Hematopoietic multipotent progenitor cell treated with erythropoietin and hydrocortisone succinate and interleukin-3 and kit ligand, for 6 days (in vitro differentiated cells): ENCODE measurements at places on chromosomes 7 and 10.

DNA sequence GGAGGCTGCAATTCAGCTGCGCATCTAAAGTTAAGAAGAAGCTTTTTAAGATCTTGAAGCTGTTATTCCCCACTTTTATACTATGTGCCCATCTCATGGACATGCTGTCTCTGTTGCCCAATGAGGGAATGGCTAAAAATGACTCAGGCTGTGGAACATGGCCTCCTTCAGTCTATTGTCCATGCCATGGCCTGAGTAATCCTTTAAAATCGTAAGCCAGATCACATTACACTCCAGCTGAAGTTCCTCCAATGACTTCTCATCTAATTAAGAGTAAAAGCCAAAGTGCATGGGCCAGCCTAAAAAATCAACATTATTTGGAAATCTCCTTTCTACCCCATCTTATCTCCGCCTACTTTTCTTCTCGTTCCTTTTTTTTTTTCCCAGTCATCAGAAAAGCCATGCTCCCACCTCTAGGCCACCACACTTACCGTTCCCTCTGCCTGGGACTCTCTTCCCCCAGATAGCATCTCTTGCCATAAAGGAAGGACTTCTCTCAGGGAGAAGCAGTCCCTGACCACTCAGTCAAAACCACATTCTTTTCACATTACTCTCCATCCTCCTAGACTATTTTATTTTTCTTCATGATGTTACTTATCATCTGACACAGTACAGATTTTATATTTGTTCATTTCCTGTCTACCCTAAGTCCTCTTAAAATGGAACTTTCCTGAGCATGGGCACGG is 337.4 kb downstream of the PRPF18 start:
- DNase-seq: no peak

GRCh38 chr10:69089638-69090599 is 2.0 kb downstream of the SRGN start:
- DNase-seq: peak; percentile 75

DNA sequence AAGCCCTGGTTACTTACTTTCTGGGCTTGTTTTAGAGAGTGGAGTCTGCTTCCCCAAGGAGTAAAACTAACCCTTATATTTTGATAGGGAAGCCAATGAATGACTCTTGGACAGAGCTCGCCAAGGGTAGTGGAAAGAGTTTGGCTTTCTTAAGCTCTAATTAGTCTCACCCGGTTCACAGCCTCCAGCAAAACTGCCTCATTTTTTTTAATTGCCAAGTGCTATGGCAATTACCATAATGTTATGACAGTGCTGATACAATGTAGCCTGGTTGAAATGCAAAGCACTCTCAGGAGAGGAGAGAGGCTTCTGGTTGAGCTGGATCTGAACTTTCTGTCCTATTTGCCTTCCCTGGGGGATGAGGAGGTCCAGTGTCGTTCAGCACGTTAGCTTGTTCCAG is 376.1 kb upstream of the CHRM2 start:
- DNase-seq: no peak

DNA sequence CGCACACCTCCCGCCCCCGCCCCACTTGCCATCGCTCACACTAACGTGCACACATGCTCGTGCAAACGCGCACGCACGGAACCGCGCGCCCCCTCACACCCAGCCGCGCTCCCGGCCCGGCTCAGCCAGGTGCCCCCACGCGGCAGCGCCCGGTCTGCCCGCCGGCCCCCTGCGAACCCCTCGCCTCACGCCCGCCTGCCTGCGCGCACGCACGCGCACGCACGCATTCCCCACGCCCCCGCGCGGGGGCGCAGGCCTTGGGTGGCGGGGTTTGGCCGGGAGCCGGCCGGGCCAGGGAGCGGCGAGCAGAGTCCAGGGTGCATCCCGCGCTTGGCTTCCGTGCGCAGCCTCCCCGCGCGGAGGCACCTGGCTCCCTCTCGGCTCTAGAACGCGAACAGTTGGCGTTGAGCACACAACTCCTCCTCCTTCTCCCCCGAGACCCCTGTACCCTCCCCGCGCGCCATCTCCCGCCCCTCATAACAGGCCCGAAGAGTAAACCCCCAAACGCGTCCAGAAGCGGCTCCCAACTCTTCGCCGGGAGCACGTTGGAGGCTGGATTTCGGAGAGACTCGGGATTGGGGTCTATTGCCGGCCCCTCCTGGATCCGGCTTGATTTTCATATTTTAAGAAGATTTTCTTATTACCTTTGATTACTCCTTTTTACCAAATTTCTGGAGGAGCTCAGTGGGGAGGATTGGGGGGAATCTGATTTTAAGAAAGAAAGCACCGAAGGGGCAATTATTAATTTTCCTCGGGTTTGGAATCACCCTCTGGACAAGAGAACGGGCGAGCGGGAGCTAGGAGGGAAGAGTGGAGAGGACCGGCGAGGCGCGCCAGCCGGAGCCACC is 527 bp upstream of the SORCS3 start:
- DNase-seq: no peak

- no peak for DNase-seq
These were observed 2.5 kb upstream of the CYP26C1 start for GRCh38 chr10:93058139-93058538.

DNA sequence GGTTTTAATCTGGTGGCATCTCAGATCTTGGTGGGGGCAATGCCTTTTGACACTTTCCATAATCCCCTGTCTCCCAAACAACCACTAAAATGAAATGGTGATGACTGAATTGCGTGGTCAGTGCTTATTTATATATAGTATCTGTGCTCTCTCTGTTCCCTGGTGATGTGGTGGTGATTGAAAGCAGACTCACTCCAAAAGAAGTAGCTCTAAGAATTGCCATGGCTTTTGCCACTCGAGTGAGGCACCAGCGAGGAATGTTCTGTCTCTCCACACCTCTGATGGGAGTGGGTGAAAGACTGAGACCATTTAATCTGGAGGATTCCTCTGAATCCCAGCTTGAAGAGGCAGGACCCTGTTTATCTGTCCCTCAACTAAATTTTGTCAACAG is 2.8 kb downstream of the DUSP5 start:
- DNase-seq: no peak

DNA sequence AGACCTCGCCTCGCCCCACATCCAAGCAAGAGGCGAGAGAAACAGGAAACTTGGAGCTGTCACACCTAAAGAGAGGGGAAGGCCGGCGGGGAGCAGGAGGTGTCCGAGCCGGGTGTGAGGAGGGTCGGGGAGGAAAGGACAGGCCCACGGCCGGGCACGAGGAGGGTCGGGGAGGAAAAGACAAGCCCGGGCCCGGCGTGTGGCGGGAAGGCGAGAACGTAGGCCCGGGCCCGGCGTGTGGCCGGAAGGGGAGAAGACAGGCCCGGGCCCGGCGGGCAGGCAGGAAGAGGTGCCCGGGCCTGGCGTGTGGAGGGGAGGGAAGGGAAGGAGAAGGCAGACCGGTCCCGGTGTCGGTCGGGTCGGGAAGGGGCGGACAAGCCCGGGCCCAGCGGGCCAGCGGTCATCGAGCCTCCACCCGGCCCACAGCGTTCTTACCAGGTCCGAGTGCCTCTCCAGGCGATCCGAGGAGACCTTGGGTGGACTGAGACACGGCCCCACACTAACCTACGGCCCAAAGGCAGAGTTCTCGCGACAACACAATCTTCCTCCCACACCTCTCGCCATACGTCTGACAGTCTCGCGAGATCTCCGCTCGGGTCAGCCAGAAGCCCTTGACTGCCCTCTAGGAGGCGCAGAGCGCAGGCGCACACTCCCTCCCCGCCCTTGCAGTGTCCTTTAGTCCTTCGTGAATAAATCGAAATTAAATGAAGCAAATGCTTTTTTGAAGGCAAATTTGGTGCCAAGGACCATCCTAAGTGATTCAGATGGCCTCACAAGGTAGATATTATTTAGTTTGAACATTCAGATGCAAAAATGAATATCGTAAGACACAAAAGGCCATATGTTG is at the start of gene NCOA4:
Gene NCOA4 (minus strand): TSS at position 533 of the 847 bp plus-strand sequence. CDS start 13,943 bp downstream, outside the sequence.
- peak; percentile 99 for DNase-seq

- DNase-seq: no peak
These were observed 576.6 kb upstream of the KCND2 start for GRCh38 chr7:119696336-119696735.

- DNase-seq: no peak
These were observed 201.1 kb downstream of the NSUN6 start for GRCh38 chr10:18450298-18450697.

GRCh38 chr7:111801277-111801676 is 239.0 kb upstream of the IMMP2L start:
- peak; percentile 2 for DNase-seq

DNA sequence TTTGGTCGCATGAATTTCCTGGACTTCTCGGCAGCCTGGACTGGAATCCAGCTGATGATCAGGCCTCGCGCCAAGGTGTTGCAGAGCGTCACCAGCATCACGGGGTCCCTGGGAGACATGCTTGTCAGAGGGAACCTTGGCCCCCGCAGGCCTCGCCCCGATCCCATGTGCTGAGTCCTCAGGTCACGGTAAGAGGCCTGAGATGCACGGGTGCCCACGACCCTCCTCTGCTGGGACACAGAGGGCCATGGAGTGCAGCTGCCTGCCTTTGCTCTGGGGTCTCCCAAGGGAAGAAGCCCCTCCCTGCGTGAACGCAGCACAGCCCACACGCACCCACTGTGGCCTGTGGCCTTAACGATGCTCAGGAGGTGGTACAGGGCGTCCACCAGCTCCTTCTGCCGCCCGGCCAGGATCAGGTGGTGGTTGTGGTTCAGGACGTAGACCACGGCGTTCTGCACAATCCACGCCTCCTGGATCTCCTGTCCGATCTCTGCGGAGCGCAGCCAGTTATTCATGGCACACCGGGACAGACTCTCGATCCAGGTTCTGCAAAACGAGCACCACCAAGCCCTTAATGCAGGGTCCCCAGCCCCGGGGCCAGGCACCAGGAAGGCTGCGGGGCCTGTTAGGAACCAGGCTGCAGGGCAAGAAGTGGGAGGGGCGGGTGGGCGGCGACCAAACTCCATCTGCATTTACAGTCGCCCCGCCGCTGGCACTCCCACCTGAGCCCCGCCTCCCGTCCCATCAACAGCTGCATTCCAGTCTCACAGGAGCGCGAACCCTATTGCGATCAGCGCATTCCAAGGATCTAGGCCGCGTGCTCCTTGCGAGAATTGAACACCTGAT is 29.4 kb downstream of the CFAP46 start:
- no peak for DNase-seq

DNA sequence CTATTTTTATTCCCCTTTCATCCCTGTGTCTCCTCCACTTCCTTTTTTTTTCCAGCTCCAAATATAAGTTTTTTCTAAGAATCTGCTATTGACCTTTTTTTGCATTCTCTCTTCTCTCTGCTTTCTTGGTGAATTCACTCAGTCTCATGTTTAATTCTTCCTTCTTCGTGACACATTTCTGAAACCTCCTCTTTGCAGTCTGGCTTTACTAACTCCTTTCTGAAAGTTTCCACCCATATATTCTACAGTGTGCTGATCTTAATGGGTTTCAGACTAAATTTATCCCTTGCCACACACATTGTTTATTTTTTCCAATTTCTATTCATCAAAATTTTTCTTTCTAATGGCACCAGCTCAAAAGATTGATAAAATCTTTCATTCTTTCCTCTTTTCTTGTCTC is 47.8 kb upstream of the CALD1 start:
- no peak for DNase-seq

DNA sequence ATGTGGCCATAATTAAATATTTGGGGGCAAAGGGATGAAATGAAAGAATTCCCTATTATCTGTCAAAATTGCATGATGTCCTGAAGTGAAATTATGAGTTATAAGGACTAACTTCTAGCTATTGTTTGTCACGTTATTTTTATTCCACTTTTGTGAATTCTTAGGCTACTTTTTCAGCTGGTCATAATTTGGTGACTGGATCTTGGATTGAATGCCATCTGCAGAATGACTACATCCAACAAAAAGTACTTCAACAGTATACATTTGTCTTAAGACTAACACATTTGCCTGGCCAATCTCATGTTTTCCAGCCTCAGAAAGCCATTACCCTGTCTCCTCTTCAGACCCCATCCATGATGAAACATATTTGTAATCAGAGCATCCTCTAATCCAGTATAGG is 48.1 kb upstream of the WNT16 start:
- DNase-seq: no peak

DNA sequence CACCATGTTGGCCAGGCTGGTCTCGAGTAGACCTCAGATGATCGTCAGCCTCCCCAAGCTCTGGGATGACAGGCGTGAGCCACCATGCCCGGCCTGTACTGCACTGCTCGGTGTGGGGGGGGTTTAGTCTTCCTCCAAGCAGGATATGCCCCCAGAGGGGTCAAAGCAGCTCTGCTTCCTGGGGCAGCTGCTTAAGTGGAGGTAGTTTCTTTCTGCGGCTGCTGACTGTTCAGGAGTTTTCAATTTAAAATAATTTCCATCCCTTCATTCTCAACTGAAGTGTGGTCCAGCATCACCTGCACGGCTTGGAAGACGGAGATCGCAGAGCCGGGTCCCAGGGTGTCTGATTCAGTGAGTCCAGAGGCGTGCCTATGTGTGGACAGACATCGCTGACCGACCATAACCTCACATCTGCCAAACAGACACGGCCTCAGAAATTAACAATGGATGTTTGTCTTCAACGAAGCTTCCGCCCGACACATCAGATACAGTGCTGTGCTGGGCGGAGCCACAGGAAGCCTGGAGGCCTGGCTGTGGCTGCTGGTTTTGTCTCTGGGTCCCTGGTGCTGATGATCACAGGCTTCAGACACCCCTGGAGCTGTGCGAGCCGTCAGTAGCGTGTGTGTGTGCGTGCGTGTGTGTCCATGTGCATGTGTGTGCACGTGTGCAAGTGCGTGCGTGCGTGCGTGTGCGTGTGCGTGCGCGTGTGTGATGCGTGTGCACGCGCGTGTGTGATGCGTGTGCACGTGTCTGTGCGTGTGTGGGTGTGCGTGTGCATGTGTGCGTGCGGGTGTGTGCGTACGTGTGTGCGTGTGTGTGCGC is 226.5 kb upstream of the PITRM1 start:
- no peak for DNase-seq

- peak; percentile 83 for DNase-seq
These were observed 112.7 kb downstream of the SLIT1 start for GRCh38 chr10:97072851-97073665.

- no peak for DNase-seq
These were observed 46.2 kb downstream of the COL13A1 start for GRCh38 chr10:69847883-69848282.

DNA sequence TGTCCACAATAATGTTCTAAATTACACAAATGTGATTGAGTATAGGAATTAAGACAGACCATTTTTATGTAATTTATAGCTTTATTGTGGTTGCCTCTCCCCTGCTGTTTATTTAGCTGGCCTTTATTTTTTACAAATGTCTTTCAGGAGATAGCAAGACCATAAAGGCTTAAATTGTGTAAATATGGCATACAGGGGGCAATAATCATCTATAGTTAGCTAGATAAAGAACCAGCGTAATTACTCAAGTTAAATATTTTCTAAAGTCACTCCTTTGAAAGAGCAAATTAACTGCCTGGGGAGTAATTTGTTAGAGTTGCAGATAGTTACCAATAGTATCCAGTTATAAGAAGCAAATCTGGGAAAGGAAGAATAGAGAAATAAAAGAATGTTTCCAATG is at the start of gene MALRD1:
Gene MALRD1 (plus strand): TSS at position 313 of the 400 bp plus-strand sequence. CDS start 138 bp downstream, outside the sequence.
- DNase-seq: no peak

DNA sequence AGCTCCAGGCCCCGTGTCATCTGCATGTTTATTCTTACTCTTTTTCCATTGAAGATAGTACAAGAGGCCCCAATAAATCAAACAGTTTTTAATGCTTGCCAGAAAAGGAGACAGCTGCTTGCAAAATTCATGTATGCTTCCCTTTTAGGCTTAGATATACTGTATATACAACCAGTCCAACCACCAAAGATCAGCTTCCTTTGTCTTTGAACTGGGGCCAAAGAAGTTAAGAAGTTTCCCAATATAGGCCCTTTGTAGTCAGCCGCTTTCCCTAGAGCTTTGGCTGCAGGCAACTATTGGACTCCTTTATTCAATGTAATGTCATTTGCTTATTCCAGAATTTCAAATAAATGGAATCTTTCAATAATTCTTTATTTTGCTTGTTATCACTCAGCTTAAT is 1395.0 kb downstream of the GATA3 start:
- no peak for DNase-seq

- no peak for DNase-seq
These were observed 196.8 kb downstream of the ADRA2A start for GRCh38 chr10:111273635-111274034.
